ENCODE measurements at places on chromosomes 6 and 20. TPM values are rescaled to one million over a fixed set of nuclear protein-coding genes. Genes with fewer than 3 reads are reported as not detected.

GRCh38 chr20:3687655-3688054, 5.8 kb upstream of the ADAM33 start:
- DNase-seq: no peak

Gene CCDC170
- 4.1 TPM for total RNA-seq

DNA sequence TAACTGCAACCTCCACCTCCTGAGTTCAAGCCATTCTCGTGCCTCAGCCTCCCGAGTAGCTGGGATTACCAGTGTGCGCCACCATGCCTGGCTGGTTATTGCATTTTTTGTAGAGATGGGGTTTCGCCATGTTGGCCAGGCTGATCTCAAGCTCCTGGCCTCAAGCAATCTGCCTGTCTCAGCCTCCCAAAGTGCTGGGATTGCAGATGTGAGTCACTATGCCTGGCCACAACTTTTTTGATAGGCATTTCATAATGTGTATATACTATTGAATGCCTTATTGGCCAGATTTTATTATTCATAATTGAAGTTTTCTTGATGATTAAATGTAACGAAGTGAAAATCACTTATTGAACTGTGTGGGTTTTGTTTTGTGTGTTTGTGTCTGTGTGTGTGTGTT, 27.9 kb downstream of the FIG4 start:
- DNase-seq: no peak

Gene OOEP
- total RNA-seq: not detected

Gene NKAIN4
- total RNA-seq: not detected

DNA sequence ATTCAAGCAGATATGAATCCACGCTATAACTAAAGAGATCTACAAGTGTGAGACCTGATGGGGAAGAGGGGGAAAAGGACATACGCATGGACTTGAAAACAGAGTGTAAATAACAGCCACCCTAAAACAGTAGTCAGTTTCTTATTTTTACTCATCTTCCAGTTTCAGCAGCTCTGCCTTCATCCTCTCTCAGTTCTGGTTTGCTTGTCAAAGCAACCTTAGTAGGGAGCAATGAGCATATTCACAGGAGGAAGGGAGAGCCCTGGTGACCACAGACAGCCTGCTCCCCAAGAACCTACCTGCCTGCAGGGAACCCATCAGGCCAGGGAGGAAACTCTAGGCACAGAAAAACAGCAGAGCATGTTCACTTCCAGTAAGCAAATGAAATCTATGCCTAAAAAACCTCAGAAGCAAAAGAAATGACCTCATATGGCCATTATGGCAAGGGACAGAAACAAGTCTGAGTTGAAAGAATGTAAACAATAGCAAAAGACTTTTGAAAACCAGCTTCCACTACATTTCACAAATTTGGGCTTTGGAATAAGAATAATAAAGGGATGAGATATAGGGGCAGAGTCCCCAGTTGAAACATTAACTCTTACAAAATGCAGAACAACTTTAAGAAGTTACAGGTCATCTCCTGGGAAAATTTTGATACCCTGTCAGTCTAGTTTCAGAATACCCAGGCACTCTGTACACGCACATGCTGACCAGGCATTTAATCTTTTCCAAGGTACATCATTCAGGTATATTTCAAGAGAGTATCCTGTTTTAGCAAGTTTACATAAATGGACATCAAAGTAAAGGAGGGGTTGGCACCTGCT, 120.8 kb upstream of the BCLAF1 start:
- no peak for DNase-seq

Gene MOXD1
- 2.4 TPM for total RNA-seq

Gene CRISP3
- total RNA-seq: not detected

- no peak for DNase-seq
Observed at GRCh38 chr6:56279331-56280080, 32.1 kb upstream of the COL21A1 start.

DNA sequence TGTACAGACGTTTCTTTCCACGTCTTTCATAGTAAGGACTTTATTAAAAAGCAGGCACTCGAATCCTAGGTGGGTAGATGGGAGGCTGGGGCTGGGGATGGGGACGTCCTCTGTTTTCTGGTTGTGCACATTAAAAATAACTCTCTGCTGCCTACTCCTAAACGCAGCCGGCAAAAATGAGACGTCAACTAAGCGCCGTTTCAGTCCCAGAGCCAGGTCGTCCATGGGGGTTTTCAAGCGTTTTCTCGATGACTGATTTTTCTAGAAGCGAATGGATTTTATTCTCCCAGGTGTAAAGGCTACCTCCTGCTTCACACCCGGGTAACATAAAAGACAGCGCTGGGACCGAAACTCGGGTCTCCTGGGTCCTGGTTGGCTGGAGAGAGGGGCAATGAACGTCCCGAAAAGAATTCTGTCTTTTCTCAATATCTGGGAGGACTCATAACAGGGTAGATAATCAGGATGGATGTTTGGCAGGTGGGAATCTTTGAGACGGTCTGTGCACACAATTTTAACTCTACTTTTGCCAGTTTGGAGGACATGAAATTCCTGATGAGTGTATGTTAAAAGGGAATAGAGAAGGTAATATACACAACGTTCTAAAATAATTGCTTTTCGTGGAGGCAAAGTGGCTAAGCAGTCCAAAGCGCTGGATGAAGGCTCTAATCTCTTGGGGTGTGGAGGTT, 25.2 kb downstream of the GPX6 start:
- DNase-seq: no peak

Gene SYTL3
- total RNA-seq: 16.3 TPM

DNA sequence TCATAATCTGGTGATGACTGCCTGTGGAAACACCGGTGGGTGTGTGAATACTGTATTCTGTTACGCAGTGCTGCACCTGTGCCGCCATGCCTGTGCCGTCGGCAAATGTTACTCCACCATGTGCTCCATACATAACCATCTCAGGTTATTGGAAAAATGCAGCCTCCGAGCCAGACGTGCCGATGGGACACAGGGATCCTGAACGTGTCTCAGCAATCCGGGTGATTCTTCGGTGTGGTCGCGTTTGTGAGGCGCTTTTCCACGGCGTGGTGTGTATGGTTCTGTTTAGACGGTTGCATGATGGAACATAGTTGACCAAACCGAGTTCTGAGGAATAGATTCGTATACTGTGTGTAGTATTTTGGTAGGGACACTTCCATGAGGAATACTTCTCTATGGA, 130.3 kb downstream of the SMOC2 start:
- DNase-seq: no peak

Gene CALHM6
- 6.6 TPM for total RNA-seq

- DNase-seq: no peak
Observed at GRCh38 chr20:49447946-49448809, 34.3 kb downstream of the KCNB1 start.

GRCh38 chr20:50048420-50049166, 64.4 kb downstream of the UBE2V1 start:
- DNase-seq: no peak

Gene TINAG
- not detected for total RNA-seq

- no peak for DNase-seq
Observed at GRCh38 chr6:73290435-73290834, 27.4 kb upstream of the KHDC1 start.

DNA sequence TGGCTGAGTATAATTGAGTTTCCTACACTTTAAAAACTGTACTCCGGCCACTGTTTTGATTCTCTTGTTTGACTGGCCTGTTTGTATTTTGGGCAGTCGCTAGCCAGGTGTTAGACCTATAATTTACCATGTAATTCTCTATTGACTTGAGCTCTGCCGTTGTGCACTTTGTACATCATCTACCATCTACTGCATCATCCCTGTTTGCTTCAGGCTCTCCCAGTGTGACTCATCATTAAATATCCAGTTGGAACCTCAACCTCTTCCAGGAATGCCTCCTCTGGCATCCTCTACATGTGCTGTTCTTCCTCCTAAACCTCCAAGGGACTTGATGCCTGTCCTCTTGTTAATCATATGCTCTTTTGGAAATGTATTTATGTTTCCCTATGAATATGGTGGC, 72.3 kb downstream of the FARS2 start:
- no peak for DNase-seq

- DNase-seq: no peak
Observed at GRCh38 chr6:150830439-150831165, 34.9 kb upstream of the MTHFD1L start.

Gene SRSF12
- total RNA-seq: not detected

DNA sequence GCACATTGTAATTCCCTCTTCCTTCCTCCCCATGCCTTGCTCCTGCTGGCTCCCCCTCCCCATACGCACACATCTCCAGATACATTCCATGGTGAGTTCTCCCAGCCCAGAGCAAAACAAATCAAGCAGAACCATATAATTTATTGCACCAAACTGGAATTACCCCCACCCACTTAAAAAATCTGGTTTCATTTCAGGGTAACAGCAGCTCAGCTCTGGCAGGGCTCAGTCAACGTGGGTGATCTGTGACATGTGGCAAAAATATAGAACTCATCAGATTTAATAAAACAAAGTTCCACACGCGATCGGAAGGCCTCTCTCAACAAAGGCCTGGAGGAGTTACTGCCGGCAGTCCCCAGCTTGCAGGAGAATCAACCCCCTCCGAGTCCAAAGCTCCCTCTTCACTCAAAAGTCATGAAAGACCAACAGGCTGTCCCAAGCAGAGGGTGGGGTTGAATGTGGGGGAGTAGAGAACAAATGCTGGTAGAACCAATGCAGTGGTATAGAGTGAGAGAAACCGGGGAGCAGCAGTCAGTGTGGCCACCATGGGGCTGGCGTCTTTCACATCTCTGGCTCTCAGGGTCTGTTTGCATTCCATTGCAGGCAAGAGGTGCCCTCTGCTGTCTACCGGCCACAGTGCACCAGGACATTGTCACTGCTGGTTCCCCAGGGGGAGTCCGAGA, 323.3 kb upstream of the NT5E start:
- no peak for DNase-seq

Gene HLA-DOA
- total RNA-seq: 1.0 TPM

- no peak for DNase-seq
Observed at GRCh38 chr6:28896505-28897368, 27.0 kb downstream of the TRIM27 start.

DNA sequence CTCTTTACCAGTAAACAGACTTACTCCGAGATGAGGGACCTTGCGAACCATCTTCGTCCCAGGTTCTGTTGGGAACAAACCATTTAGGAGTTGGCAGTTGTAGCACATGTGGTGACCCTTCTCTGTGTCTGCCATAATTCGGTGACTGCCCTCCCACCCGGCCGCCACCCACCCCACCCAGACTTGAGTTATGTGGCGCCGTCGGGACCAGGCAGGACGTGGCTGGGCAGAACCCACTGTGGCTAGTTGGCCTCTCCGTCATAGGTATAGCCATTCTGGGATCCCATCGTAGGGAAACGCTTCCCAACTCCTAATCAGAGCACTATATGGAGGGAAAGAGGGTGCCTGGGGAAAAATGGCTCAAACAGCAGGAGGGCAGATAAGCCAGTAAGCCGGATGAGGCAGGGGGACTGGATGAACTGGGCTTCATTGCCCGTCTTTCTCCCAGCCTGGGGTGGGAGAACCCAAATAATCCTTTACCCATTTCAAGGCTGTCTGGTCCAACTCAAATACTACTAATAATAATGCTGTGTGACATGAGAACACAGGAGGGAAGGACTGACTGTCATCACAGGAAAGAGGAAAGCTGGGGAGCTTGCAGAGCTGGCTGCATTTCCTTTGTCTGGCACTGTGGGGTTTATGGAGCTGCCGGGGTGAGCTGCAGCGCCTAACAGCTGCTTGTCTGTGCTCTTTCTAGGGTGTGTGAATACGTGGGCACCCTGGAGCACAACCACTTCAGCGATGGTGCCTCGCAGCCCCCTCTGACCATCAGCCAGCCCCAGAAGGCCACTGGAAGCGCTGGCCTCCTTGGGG, 73.0 kb upstream of the PBOV1 start:
- DNase-seq: no peak

GRCh38 chr6:37624121-37624520, 73.6 kb downstream of the MDGA1 start:
- DNase-seq: no peak

DNA sequence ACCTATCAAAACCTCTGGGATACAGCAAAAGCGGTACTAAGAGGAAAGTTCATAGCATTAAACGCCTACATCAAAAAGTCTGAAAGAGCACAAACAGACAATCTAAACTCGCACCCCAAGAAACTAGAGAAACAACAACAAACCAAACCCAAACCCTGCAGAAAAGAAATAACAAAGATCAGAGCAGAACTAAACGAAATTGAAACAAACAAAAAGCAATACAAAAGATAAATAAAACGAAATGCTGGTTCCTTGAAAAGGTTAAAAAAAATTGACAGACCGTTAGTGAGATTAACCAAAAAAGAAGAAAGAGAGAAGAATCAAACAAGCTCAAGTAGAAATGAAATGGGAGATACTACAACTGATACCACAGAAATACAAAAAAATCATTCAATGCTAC, 302.3 kb downstream of the RNGTT start:
- no peak for DNase-seq

GRCh38 chr6:119218548-119218947, 131.0 kb downstream of the MAN1A1 start:
- no peak for DNase-seq

Gene TP53INP2
- total RNA-seq: 8.6 TPM

Gene RIPOR2
- total RNA-seq: 15.7 TPM

- no peak for DNase-seq
Observed at GRCh38 chr20:62198931-62199330, 16.1 kb downstream of the MTG2 start.

Data from omental fat pad (tissue), 4 donors.